ENCODE measurements at places on chromosomes 5 and 9.

GRCh38 chr5:41093803-41094202, 22.7 kb upstream of the MROH2B start:
- DNase-seq: no peak

DNA sequence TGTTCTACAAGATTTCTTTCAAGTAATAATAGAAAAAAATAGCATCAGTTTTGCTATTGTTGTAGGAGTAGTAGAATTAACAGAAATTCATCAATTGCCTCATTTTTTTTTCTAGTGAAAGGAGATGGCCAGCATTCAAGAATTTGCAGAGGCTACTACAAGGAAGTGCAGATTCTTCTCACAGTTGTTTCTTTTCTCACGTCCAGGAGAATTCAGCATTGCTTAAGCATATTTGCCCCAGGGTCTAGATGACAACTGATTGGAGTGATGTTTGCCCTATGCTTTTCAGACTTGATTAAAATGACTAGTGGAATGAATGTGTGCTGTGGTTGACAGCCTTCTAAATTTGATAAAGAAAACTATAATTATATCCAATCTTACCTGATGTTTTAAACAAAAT, 46.6 kb upstream of the SLC12A2 start:
- no peak for DNase-seq

- DNase-seq: no peak
Measured at GRCh38 chr5:59503220-59503619, 390.3 kb downstream of the PDE4D start.

- DNase-seq: no peak
Measured at GRCh38 chr5:175121457-175121856, 322.5 kb downstream of the DRD1 start.

DNA sequence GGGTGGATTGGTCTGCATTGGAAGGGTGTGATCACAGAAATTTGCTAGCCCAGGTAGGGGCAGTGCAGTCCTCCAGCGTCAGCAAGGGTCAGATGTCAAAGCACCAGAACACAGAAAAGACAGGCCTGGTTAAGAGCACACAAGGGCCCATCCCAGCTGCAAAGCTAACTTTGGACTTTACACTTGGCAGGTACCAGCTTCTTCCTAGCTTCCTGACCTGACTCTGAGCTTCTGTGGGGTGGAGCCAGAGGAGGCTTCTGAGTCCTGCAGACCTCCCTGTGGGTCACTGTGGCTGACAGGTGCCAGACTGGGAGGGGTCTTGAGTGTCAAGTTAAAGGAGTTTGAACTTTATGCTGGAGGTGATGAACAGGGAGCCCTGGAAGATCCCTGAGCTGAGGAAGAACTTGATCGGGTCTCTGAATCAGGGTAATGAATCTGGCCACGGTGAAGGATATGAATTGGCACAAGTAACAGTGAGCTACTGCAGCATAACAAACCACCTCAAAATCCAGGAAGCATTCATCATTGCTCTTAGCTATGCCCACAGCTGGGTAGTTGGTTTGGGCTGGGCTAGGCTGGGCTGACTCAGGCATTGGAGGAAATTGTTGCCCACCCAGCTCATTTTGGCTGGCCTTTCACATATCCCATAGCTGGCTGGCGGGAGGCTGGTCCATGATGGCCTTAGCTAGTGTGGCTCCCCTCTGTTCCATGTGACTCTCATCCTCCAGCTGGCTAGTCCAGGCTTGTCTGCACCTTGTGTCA, 63.4 kb downstream of the BARX1 start:
- no peak for DNase-seq

- no peak for DNase-seq
Measured at GRCh38 chr5:1194378-1194777, 7.0 kb upstream of the SLC6A19 start.

DNA sequence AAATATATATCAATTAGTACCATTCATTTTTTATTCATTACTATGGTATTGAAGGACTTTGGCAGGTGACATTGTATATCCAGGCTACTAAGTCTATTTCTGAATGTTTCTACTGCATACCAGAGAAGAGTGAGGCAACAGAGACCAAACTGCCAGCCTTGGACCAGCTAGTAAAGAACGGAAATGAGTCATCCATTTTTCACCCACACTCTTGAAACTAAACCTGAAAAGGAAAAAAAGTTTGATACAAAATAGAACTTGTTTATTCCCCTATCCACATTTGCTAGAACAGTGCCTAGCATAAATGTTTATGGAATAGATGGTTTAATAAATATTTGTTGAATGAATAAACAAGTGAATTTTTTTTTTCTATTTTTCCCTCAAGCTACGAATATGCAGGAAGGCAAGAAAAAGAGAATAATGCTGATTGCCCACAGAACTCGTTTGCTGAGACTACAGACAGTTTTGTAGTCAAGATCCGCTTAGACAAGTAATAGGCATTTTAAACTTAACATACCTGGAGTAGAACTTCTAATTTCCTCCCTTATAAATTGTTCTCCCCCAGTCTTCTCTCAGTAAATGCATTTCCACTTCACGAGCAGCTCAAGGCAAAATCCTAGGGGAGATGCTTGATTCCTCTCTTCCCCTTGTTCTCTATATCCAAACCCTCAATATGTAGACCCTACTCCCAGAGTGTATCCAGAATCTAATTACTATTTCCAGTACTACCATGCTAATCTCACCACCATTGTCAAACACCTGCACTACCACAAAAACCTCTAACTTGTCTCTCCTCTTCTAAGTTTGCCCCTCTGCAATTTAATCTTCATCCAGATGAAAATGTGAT, 146.2 kb upstream of the RASA1 start:
- DNase-seq: peak; percentile 23

GRCh38 chr5:3886524-3887451, 291.2 kb downstream of the IRX1 start:
- no peak for DNase-seq

GRCh38 chr9:22425551-22425950, 21.1 kb upstream of the DMRTA1 start:
- no peak for DNase-seq

DNA sequence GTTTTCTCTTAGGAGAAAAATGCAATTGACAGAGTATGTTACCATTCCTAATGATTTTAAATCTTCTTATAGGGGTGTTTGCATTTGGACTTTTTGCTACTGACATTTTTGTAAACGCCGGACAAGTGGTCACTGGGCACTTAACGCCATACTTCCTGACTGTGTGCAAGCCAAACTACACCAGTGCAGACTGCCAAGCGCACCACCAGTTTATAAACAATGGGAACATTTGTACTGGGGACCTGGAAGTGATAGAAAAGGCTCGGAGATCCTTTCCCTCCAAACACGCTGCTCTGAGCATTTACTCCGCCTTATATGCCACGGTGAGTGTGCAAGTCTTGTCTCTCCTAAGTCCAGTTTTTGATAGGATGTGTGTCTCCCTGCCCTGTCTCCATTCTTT, 75.7 kb downstream of the BAAT start:
- no peak for DNase-seq

GRCh38 chr5:59724482-59725391, 168.8 kb downstream of the PDE4D start:
- DNase-seq: no peak

- no peak for DNase-seq
Measured at GRCh38 chr9:6049798-6050197, 34.4 kb upstream of the RANBP6 start.

- DNase-seq: no peak
Measured at GRCh38 chr5:544675-545355, 20.6 kb upstream of the SLC9A3 start.

GRCh38 chr9:99466781-99467180, 244.7 kb downstream of the SEC61B start:
- DNase-seq: no peak

DNA sequence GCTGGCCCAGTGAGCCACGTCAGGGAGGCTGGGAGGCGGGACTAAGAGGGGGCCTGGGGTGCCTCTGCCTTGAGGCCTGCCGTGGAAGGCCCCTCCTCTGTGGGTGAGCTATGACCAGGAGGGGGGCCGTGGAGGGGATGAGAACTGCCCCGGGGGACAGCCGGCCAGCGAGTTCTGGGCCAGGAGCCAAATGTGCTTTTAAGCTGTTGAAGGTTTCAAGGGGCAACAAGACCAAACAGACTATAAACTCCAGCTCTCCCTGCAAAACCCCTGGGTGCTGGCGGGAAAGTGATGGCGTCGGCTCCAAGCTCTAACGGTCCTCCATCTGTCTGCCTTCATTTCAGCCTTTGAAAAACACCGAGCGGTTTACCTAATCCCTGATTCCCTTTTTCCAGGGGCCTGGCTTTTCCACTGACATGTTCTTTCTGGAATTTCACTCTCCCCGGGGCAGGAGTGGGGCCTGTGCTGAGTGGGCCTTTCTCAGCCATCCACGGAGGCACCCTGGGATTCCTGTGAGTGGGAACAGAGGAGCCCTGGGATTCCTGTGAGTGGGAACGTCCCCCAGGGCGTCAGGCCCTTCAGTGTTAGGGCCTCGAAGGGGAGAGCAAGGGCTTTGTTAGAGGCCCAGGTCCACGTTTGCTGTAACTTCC, 65.6 kb downstream of the COL5A1 start:
- no peak for DNase-seq

DNA sequence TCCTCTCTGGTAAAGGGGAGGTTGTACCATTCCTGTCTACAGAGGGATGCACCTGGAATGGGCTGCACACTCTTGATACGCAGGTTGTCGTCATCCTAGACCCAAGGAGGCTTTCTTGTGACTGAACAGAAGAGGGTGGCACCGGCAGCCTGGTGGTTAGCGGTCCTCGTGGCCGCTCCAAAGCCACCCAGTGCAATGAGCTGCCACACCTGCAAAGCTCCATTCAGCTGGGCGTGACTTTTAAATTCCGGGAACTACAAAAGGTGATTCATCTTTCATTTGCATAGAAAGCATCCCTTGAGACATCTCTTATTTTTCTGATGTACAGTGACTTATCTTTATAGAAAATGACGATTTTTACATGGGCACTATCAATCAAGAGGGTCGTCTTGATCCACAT, 286.1 kb upstream of the IRX1 start:
- no peak for DNase-seq

GRCh38 chr5:98292496-98292895, 481.0 kb upstream of the RGMB start:
- DNase-seq: no peak

- no peak for DNase-seq
Measured at GRCh38 chr5:1050423-1051365, 42.1 kb downstream of the NKD2 start.

DNA sequence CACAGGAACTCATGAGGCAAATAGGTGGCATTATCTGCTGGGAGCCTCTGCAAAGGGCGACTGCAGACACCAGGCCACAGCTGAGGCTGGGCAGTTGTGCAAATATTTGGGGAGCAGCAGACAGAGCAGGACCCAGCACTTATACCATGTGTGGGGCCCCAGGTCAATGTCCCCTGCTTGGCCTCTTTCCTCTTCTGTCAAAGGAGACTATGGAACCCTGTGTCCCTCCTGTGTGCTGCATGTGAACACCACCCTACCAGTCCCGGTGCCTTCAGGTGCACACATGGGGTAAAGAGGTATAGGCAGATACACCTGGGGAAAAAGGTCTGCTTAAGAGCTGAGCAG, 50.8 kb downstream of the ROR2 start:
- no peak for DNase-seq

- no peak for DNase-seq
Measured at GRCh38 chr5:177312649-177313181, 1.0 kb upstream of the MXD3 start.

GRCh38 chr5:127980843-127981242, 102.7 kb upstream of the SLC12A2 start:
- no peak for DNase-seq

DNA sequence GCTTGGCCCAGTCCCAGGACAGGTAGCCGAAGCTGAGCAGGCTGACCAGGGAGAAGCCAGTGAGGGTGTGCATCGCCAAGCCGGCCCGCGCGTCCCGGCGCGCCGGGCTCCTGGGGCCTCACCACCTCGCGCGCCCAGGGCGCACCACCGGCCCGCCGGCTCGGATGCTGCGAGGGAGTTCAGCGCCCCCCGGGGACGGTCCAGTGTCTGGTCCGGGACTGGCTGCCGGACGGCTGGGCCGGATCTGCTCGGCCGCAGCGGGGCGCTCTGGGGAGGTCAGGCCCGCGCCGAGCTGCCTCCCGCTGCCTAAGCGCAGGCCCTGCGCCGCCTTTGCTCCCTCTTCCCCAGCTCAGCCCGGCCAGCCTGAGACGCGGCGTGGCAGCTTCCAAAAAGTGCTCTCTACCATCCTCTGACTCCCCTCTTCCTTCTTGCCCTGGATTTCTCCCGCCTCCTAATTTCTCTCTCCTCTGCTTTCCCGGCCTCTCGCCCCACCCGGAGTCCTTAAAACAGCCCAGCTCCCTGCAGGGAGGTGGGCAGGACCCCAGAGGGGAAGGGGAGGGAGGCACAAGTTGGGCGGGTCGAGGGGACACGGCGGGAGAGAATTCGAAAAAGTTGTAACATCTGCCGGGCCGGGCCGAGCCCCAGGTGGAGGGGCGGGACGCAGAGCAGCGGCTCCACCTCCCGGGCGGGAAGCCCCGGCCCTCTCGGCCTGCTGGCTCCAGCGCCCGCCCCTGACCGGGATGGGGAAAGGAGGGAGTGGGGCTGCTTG, at the start of gene ARSI:
Gene ARSI, minus strand, starts transcription at position 605 of the 769 bp plus-strand sequence. Its CDS starts 532 bp downstream, at position 73.
- no peak for DNase-seq

DNA sequence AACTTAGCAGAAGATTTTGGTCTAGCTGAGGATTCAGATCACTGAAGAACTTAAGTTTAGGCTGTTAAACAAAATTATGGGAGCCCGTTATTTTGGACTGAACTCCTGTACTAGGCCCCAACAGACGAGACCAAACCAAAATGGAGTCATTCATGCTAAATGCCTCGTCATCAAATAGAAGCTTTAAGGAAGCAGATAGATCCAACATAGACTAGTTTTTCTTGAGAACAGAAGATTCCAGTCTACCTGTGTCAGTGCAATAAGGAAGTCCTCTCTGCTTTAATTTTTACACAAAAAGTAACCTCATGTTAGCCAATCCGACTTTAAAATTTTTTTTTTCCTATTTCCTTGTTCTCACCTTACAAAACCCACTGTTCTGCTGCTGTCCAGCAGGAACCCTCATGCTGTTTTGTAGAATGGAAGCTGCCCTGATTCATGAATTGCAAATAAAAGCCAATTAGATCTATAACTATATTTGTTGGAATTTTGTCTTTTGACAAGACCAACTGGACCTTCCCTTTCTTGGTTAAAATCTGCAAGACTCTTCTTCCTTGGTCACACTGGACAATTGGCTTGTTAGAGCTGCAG, 29.0 kb upstream of the GOLM1 start:
- no peak for DNase-seq

GRCh38 chr5:112931473-112931872, 9.4 kb upstream of the REEP5 start:
- DNase-seq: no peak

GRCh38 chr9:137583957-137584356, 5.2 kb upstream of the DPH7 start:
- DNase-seq: no peak

- no peak for DNase-seq
Measured at GRCh38 chr5:162243651-162244050, 176.1 kb downstream of the GABRG2 start.

- no peak for DNase-seq
Measured at GRCh38 chr5:154242964-154243376, 52.4 kb downstream of the GALNT10 start.
